ENCODE measurements at places on chromosomes 5 and 9. TPM values are rescaled to one million over a fixed set of nuclear protein-coding genes. Genes with fewer than 3 reads are reported as not detected.
A peak's percentile ranks its signal among the peaks of the same experiment; 100 is the strongest.

GRCh38 chr5:174547814-174548213, 176.6 kb upstream of the MSX2 start:
- DNase-seq: no peak

PLAA gene
- total RNA-seq: 39.7 TPM

- DNase-seq: no peak
Observed at GRCh38 chr5:68372161-68372560, 156.6 kb downstream of the PIK3R1 start.

DNA sequence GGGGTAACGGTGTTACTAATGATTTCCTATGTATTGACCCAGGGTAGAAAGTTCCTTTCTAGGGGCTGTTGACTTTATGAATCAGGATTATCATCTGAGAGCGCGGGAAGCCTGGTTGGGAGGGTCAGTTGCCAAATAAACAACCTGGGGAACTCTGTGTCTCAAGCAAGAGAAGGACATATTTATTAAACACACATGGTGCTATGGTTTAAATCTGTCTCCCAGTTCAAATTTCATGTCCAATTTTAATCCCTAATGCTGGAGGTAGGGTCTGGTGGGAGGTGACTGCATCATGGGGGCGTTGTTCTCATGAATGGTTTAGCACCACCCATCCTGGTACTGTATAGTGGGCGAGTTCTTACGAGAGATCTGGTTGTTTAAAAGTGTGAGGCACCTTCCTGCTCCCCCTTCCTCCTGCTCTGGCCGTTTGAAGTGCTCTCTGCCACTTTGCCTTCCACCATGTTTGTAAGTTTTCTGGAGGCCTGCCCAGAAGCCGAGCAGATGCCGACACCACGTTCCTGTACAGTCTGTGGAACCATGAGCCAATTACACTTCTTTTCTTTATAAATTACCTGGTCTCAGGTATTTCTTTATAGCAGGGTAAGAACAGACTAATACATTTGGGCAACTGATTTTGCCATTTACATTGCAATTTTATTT, 19.7 kb upstream of the GAS1 start:
- DNase-seq: no peak

DNA sequence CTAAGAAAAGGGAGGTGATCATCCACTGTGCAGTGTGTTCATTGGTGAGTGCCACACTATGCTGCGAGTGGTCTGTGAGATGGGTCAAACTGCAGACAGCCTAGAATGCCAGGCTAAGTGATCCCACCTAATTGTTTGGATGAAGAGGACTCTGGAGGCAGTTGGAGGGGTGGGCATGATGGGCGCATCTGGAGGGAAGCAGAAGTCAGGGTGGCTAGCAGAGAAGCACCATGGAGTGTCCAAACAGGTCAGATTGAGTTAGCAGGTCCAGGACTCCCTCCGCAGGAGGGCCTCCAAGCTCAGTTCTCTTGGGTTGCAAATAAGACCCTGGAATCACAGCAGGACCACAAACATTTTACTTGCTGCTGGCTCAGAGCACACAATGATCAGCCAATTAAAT, 19.9 kb upstream of the ANGPTL2 start:
- DNase-seq: no peak

GRCh38 chr5:56349461-56349860, 116.3 kb upstream of the ANKRD55 start:
- DNase-seq: no peak

DNA sequence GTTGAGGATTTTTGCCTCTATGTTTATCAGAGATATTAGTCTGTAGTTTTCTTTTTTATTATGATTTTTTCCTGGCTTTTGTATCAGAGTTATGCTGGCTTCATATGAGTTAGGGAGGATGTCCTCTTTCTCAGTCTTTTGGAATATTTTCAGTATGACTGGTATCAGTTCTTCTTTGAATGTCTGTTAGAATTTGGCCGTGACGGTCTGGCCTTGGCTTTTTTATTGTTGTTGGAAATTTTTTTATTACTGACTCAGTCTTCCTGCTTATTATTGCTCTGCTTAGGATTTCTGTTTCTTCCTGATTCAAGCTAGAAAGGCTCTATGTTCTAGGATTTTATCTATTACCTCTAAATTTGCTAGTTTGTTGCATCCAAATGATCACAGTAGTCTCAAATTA, 421.9 kb downstream of the CDH10 start:
- peak; percentile 6 for DNase-seq

DRD1 gene
- total RNA-seq: not detected
